ENCODE measurements at places on chromosomes 11 and 22.

GRCh38 chr22:32407312-32407711 lies 4.7 kb downstream of the RTCB start:
- DNase-seq = no peak

GRCh38 chr11:40281052-40281580 lies 1178.3 kb downstream of the LRRC4C start:
- no peak for DNase-seq

GRCh38 chr11:35619855-35620640 lies 1.8 kb downstream of the FJX1 start:
- DNase-seq = no peak

- DNase-seq = no peak
Observed at GRCh38 chr11:36101466-36101865, 157.6 kb downstream of the LDLRAD3 start.

GRCh38 chr11:15073361-15074205 lies at the start of gene CALCB:
Gene CALCB (plus strand): TSS chr11:15073593. CDS start chr11:15074719, 1,126 bp downstream.
- DNase-seq = no peak

- DNase-seq = peak; percentile 59
Observed at GRCh38 chr22:50531546-50531961, 1.7 kb upstream of the TYMP start.

DNA sequence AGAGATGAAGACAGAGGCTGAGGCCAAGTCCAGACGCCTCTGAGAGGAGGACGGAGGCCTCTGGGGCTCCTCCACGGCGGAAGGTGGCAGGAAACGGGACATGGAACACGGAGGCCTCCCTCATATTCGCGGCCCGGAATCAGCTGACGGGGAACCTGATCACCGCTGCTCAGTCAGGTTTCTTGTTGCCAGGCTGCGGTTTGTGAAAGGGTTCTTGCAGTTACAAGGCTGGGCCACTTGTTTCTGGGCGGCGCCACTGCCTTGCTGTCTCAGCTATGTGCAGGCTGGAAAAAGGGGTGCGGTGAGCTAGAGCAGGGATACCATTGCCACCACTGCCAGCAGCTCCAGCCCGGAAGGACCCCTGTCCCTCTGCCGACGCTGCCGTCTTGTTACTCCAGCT lies 10.0 kb upstream of the MMP1 start:
- no peak for DNase-seq

DNA sequence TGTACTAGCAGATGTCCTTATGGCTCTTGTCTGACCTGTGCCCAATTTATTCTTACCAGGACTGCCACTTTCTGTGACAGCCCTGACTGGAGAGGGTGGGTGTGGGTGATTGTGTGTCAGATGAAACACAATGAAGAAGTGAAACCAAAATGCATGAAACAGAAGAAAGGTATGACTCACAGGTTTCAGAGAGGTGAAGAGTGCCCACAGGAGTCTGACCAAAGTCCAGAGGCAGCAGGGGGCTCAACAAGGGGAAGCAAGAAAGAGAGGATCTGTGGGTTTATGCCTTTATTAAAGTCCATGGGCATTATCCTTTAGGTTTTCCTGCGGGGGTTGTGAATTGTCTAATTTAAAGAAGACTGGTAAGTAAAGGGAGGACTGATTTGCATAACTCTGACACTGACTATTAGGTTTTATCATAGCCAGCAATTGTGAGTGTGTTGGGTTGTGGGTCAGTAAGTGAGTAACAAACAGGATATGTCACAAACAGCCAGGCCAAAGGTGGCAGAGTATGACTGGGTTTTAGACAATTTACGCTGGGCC lies 3.9 kb upstream of the OR4C6 start:
- DNase-seq = no peak

DNA sequence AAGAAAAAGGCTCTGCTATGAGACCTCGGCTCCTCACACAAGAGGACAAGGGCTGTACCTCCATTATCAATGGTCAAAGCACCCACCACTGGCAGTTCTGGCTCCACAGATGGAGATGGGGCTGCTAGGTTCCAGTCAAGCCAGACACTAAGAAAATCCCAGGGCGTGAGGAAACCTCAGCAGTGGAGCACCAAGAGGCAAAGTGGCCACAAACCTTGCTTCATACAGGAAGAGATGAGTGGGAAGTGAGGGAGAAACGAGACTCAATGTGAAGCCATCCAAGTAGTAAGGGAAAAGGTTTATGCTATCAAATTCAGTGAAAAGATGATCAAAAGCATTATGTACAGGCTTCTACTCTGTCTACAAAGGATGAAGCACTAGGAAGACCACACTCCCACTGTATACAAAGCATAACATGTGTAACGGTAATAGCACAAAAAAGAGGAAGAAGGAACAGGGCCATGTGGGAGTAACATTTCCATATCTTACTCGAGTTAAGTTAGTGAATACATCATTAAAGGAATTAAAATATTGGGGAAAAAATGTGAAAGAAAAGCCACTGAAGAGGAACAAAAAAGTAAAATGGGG lies 27.0 kb downstream of the POLDIP3 start:
- no peak for DNase-seq

DNA sequence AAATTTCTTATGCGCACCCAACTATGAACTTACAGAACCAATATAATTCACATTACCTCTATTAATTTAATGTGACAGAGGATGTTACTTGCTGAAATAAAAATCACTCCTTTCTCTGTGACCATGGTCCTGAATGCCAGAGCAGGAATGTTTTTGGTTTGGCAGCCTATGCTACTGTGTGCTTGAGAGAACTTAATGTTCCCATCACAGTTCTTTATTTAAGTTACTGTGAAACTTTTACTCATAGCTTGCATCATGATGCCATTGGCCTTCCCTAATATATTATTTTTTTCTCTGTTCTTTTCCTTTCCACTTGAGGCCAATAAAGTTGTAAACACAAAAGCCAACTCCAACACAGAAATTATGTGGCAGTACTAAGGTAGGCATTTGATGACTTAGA lies 142.2 kb downstream of the FAM76B start:
- no peak for DNase-seq

DNA sequence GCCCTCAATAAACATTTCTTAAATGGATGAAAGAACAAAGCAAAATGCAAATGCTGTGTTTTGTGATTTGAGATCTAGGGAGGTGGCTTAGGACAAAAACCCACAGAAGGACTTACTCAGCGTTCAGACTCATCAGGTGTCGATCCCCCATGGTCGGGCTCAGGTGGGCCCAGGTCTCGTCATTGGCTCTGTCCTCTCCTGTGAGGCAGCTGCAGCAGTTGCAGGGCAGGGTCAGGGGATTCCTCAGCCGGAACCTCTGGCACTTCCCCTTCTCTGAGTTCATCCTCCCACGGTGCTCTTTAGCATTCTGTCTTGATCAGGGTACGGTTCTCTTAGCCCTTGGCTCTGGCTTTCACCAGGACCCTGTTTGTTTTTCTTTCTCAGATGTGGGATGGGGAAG lies 14.0 kb upstream of the ACR start:
- DNase-seq = no peak

DNA sequence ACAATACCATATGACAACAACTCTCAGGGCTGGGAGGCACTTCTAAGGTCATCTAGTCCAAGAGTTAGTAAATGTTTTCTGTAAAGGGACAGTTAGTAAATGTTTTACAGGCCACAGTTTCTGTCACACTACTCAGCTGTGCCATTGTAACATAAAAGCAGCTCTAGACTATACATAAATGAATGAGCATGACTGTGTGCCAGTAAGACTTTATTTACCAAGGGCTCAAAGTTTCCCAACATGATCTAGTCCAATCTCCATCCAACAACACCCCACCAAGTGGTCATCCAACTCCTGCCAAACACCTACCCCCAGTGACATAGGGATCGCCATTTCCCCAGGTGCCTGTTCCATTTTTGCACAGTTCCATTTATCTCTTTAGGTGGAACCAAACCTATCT lies 12.1 kb downstream of the SERGEF start:
- DNase-seq = no peak

GRCh38 chr22:38088629-38089473 lies 4.9 kb upstream of the SLC16A8 start:
- DNase-seq = no peak

DNA sequence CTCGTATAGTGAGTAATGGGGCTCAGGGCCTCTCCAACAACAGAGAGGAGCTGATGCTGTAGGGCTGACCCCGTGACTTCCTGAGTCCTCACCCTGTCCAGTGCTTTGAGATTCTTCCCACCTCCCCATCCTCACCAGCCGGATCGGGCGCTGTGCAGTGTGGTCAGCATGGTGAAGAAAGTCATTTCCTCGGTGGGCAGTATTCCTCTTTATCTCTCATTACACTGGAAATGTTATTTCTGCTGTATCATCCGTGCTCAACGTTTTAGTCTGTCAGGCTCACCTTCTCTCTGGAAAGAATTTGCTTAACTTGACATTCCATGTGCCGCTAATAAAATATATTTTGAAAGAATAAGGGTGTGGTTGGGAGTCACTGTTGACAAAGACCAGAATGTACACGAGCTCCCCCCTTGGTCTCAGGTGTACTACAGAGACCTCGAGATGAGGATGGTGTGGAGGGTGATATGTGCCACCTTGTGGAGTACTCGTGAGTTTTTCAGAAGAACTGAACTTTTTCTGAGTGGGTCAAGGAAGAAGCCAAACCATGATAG lies 25.7 kb upstream of the SCGB1A1 start:
- peak; percentile 51 for DNase-seq

DNA sequence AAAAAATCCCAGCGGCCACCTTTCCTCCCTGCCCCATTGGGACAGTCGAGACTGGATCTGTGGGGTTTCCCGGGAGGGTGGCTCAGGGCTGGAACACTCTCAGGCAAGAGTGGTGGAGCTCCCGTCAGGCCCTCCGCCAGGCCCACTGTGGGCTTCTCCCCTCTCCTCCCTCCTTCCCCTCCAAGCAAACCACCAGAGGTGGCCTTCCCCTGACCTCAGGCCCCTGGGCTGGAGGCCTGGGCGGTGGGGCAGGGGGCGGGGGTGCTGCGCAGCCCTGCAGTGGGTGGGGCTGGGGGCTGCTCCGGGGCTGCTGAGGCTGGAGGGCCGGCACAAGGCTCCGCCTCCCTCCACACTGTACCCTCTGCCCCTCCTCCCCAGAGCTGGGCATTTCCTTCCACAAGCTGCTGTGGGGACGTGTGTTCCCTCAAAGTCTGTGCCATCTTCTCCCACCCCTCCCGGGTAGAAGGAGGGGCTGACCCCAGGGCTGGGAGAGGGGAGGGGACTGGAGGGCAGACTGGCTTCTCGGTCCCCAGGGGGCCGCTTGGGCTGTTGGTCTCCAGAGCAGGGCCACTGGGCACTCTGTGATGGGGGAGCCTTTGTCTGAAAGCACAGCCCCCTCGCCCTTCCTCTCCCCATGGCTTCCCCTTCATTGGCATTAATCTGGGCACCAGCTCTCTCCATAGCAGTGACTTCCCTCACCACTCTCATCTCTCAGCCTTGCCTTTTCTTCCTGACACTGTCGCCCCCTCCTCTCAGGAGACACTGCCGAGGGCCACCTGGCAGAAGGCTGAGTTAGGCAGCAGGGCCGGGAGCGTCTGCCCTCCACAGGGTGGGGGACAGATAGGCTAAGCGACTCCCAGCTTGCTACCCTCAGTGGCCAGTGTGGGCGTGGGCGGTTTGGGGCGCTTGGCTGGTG lies 7.1 kb downstream of the RCOR2 start:
- no peak for DNase-seq

DNA sequence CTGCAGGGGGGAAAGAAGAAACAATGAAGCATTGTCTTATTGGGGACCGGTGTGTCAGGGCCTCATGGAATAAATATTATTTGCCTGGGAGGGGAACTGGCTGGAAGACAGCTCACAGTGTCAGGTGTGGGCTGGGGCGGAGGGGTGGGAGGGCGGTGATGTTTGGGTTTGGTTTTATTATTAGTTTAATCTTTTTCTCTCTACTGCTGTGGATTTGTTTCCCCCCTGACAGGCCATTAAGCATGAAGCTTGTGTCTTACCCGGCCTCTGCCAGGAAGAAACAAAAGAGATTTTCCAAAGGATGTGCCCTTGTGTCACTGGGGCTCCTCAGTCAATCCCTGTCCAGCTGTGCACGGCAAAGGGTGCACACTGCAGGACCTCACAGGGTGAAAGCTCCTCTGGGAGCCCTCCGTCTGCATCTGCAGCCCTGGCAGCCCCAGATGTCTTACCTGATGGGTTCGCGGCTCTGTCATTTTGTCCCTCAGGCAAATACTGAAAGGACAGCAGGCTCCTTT lies 203.1 kb upstream of the TMEM45B start:
- no peak for DNase-seq

DNA sequence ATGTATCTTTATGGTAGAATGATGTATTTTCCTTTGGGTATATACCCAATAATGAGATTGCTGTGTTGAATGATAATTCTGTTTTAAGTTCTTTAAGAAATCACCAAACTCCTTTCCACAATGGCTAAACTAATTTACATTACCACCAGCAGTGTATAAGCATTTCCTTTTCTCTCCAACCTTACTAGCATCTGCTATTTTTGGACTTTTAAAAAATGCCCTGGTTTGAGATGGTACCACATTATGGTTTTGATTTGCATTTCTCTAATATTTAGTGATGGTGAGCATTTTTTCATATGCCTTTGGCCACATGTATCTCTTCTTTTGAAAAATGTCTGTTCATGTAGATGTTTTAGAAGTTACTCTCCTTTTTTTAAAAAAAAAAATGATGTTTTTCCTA lies 142.0 kb downstream of the METTL15 start:
- DNase-seq = no peak

DNA sequence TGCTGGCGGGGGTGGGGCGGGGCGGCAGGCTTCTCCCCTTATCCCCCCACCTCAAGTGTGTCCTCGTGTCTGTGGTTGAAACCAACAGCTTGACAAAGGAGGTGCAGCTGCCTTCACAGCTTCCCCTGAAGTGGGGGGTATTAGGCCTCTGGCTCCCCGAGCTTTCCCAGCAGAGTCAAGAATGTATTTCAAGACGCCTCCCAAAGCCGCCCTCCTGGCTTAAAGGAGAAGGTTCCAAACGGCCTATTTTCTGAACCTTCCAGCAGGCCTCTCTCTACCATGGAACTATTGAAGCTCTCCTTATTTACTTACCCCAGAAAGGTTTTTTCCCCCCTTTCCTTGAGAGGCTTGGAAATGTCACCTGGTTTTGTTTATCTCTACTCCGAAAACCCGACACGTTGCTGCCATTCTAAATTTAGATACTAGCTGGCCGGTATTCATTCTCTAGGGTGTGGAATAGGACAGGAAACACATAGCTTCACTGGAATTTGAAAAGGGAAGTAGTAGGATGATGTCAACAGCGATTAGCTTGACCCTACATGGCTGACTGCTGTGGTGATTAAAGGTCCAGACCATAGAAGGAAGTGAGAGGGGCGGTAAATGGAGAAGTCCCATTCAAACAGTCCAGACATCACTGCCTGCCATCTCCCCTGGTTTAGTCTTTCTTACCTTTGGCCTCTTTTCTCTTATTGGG lies 671 bp upstream of the PICALM start:
- peak; percentile 49 for DNase-seq
